NCI-H1436 treated with DMSO at 0.1 percent for 48 hours (cell line): ENCODE measurements at places on chromosomes 2 and 18.

DNA sequence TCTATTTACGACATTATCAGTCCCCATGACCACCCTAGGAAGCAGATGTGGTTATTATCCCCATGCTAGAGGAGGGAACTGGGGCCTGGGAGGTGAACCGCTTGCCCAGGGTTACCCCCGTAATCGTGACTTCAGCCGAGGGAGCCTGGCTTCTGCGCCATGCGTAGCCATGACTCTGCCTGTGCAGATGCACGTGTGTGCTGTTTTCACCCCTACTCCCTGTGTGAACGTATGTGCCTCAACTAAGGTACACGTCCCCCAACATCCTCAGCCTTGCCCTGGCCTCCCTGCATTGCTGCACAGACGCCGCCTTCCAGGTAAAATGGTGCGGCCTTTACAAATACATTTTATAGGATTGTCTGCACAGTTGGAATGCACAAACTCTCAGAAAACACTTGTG lies 40.2 kb downstream of the LPIN1 start:
- DNase-seq = no peak

- DNase-seq = no peak
These were observed 415.1 kb downstream of the PTPRM start for GRCh38 chr18:7982216-7982615.

GRCh38 chr18:38221476-38222100 lies 656.0 kb upstream of the CELF4 start:
- DNase-seq = peak; percentile 37

- no peak for DNase-seq
These were observed 326.9 kb downstream of the LPIN1 start for GRCh38 chr2:12073217-12073852.

GRCh38 chr2:143356736-143357446 lies 227.7 kb downstream of the ARHGAP15 start:
- no peak for DNase-seq

DNA sequence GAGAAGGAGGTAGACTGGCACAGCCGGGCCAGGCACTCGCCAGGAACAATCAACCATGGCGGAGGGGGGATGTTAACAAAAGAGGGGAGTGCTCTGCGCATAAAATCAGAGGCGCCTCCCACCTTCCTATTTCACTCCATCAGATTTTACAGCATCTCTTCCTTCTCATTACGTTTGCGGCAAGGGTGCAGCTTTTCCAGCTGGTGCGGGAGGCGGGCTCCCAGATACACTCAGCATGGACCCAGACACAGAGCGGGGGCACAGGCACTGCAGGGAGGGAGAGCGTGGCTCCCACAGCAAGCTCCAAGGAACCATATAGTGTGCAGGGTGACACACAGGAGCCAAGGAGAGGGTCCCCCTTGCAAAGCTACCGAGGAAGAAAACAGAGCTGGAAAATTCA lies 176.3 kb downstream of the EIPR1 start:
- DNase-seq = no peak

DNA sequence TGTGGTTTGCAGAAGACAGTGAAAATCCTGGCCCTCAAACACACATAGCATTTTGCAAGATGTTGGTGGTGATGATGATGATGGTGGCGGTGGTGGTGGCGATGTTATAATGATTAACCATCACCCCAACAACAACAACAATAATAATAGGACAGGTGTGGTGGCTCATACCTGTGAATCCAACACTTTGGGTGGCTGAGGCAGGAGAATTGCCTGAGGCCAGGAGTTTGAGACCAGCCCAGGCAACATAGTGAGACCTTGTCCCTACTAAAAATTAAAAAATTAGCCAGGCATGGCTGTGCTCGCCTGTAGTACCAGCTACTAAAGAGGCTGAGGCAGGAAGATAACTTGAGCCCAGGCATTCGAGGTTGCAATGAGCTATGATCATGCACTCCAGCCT lies 3.8 kb downstream of the VIT start:
- DNase-seq = no peak

DNA sequence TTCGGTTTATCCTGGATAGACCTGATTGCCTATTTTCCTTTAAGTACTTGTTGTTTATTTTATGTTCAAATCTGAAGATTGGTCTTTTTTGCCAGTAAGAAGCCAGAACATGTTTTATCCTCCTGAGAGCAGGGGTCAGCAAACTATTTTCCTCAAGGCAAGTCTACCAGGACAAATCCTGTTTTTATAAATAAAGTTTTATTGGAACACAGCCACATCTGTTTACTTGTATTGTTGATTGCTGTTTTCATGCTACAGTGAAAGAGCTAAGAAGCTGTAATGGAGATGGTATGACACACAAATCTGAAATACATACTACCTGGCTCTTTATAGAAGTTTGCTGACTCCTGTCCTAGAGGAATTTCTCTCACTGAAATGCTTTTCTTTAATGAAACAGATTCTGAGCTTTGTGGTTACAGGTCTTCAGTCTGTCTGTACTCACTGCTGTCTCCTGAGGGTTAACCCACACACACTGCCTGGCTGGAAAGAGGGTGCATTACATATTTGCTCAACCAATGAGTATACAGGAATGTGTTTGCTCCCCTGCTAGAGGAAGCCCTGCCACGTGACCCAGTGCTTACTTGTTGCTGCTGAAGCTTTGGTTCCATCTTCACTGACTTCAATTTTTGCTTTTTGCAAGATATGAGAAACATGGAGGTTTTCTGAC lies 22.6 kb downstream of the MRPL44 start:
- DNase-seq = no peak

DNA sequence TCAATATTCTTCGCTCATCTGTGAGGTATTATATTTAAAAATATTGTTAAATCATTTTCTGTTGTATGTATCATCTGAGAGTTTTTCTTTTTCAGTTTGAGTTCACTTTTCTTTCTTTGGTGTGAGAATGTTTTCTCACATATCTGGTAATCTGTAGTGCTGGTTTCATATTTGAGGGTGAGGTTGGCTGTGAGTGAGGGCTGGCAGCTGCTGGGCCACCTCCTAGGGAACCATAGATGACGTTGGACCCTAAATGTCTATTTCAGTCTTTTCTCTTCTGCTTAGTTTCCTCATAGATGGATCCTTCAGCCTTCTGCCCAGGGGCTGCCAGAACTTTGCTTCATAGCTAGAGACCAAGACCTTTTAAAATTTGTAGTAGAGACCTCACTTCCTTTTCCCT lies 33.5 kb downstream of the MGAT5 start:
- DNase-seq = no peak

- no peak for DNase-seq
These were observed 38.1 kb downstream of the RPL37A start for GRCh38 chr2:216536734-216537210.

GRCh38 chr2:227411990-227412350 lies 24.2 kb upstream of the SCYGR1 start:
- DNase-seq = no peak

GRCh38 chr18:78246588-78246987 lies 733.0 kb upstream of the SALL3 start:
- DNase-seq = no peak

DNA sequence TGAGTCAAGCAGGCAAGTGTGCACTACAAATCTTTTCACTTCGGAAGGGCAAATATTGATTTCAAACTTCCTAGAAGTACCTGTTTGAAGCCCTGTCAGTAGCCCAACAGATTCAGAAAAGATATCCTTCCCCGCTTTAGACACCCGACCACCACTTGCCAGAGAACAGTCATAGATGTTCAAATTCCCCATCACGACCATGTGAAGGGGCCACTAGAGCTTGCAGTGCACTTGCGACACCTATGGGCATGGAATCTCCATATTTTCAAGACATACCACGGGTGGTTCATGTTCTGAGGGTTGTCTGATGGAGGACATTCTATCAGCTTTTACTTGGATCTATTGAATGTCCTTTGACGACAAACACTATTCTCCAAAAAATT lies 23.8 kb downstream of the GNLY start:
- no peak for DNase-seq

DNA sequence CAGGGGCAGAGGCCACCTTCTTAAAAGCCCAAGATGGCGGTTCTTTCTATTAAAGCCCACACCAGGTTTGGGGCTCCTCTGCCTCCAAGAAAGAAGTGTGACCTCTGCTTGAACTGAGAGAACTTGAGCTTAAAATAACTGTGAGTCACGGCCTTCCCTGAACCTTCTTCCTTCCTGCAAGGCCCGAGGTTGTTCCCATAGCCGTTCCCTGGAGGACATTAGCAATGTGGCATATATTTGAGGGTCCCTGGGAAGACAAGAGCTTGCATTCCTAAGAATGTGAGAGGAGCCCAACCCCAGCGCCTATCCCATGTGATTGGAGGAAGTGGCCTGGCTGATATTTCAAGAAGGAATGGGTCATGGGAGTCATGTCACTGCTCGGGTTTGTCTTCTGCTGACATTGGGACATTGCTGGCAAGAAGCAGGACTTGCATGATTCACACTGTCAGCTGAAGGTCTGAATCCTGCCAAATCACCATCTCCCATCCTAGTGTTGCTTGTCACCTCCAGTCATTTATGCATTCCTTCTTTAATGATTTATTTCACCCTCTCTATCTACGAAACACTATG lies 168.1 kb downstream of the TRIB2 start:
- no peak for DNase-seq

- no peak for DNase-seq
These were observed 116.9 kb downstream of the ALPK2 start for GRCh38 chr18:58511897-58512581.

- no peak for DNase-seq
These were observed 29.5 kb downstream of the GALNT14 start for GRCh38 chr2:31108561-31109286.

- no peak for DNase-seq
These were observed 12.4 kb downstream of the SLC8A1 start for GRCh38 chr2:40439473-40439872.

DNA sequence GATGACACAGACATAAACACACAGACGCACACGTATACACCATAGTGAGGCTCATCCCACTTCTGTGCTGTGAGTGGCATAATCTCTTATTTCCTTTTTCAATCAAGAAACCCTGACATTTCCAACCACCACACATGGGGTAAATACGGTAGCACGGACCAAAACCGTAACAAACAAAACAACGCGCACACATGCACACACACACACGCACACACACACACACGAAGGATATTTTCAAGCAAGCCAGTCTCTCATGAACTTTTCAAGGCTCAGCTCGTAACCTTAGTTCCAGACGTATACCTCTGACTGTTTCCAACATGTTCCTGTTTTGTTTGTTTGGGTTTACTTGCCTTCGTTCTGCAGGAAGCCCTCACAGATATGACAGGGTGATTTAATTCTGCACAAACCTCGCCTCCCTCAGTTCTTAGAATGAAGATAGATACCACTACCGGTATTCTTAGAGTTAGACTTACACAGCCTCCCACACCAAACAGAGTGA lies 119.8 kb downstream of the BCL2 start:
- DNase-seq = no peak

DNA sequence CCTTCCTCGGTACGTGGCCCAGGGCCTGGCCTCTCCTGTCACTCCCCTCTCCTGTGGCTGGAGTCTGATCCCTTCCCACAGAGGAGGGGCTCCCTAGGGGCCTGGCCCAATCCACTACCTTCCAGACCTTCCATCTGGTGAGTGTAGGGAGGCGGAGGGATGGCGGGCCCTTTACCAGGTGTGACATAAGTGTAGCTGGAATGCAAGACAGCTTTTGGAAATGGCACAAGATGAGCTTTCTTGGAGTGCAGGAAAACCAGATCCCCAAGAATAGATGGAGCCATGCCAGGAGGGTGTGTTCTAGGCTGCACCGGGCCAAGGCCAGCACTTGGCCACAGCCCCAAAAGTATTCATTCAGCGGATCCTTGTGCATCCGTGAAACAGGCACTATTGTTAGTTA lies 30.1 kb downstream of the IGFBP5 start:
- DNase-seq = no peak

DNA sequence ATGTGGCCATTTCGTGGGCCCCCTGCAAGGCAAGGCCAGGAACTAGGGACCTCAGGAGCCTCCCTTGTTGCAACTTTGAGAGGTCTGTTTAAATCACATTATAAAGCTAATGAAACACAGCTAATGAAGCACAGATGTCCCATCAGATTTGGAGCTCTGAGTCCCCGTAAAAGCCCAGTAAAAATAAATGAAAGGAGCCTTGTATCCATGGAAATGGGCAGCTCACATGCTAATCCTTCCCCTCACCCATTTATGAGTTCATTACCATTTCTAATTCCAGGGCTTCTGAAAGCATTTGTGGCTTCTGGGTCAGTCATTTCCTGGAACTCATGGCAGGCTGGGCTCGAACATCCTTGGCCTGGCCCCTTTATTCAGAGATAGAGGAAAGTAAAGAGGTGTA lies 274.8 kb downstream of the SS18 start:
- no peak for DNase-seq

- no peak for DNase-seq
These were observed 27.6 kb downstream of the FEZ2 start for GRCh38 chr2:36570416-36570815.

- DNase-seq = no peak
These were observed 34.1 kb upstream of the KCNJ13 start for GRCh38 chr2:232810444-232810843.

- no peak for DNase-seq
These were observed 166.9 kb downstream of the VWC2L start for GRCh38 chr2:214577769-214578168.

GRCh38 chr2:75716406-75716805 lies 5.7 kb upstream of the GCFC2 start:
- no peak for DNase-seq

DNA sequence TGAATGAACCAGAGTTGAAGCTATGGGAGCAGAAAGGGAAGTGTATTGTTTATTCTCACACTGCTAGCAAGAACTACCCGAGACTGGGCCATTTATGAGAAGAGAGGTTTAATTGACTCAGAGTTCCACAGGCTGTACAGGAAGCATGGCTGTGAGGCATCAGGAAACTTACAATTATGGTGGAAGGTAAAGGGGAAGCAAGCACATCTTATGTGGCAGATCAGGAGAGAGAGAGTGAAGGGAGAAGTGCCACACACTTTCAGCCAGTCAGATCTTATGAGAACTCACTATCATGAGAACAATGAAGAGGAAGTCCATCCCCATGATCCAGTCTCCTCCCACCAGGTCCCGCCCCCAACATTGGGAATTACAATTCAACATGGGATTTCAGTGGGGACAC lies 383.2 kb upstream of the SLC14A2 start:
- DNase-seq = no peak

- no peak for DNase-seq
These were observed 17.8 kb upstream of the TMEM131 start for GRCh38 chr2:98013407-98014042.

GRCh38 chr2:239730897-239731296 lies 294.2 kb downstream of the NDUFA10 start:
- DNase-seq = no peak

DNA sequence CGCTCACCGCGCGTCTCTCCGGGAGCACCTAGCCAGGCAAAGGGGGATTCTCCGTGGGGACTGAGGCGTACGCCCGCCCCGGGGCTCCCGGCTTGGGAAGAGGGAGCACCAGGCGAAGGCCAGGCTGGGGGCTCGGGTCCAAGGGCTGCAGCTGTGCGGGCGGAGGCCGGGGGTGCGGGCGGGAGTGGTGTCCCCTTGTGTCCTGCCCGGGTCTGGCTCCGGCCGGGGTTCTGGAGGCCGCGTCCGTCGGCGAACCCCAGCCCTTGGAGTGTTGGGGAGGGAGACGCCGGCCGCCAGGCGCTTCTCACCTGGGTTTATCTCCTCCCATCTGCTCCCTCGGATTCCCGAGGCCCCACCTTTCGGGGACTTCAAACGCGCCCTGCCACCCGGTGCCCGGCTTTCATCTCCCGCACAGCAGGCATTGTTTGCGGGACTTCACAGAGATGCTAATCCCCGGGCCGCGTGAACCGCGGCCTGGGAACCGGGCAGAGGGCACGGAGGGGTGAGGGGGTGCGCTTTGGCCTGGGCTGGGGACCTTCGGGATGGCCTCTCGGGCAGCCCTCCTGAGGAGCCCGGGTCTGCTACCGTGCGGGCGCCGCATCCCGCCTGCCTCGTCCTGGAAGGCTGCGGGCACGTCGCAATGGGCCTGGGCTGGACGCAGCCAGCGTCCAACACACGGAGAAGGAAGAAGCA lies 5.0 kb upstream of the GBX2 start:
- DNase-seq = no peak
